Cardiac atrium fibroblast (primary cell): ENCODE measurements at places on chromosomes 12 and 14. TPM values are rescaled to one million over a fixed set of nuclear protein-coding genes. Genes with fewer than 3 reads are reported as not detected.

The DTX1 gene
- under 0.01 TPM in 1 of 2 replicates, not detected in the other for total RNA-seq

The TAS2R42 gene
- total RNA-seq, result not detected in 2 replicates

The HNF1A gene
- total RNA-seq, result 0.32 TPM in 1 of 2 replicates, not detected in the other

The LRRC23 gene
- 7.2 and 8.1 TPM in 2 replicates for total RNA-seq

The DIO2 gene
- 4.0 and 12.5 TPM in 2 replicates for total RNA-seq

The CSAD gene
- 7.4 and 11.8 TPM in 2 replicates for total RNA-seq

The TRHDE gene
- 0.90 TPM in 1 of 2 replicates, not detected in the other for total RNA-seq

The BAG5 gene
- 19.7 and 21.1 TPM in 2 replicates for total RNA-seq

The ANAPC7 gene
- total RNA-seq, result 21.5 and 32.1 TPM in 2 replicates

The GNPTAB gene
- total RNA-seq, result 8.8 and 9.9 TPM in 2 replicates

The ACRBP gene
- total RNA-seq, result 0.32 TPM in 1 of 2 replicates, not detected in the other

The RTL1 gene
- not detected in 2 replicates for total RNA-seq

The PIK3C2G gene
- not detected in 2 replicates for total RNA-seq

The ARL6IP4 gene
- total RNA-seq, result 194 and 231 TPM in 2 replicates

The KRT77 gene
- total RNA-seq, result not detected in 2 replicates

The DBX2 gene
- not detected in 2 replicates for total RNA-seq

The ATF7IP gene
- 13.7 and 15.4 TPM in 2 replicates for total RNA-seq

The KRT78 gene
- total RNA-seq, result not detected in 2 replicates

The ALKBH1 gene
- 6.2 and 7.0 TPM in 2 replicates for total RNA-seq

The SMAGP gene
- 9.9 and 24.7 TPM in 2 replicates for total RNA-seq

The CACNA1C gene
- under 0.01 and 0.16 TPM in 2 replicates for total RNA-seq

The FAM181A gene
- total RNA-seq, result not detected in 2 replicates

The SPTB gene
- not detected in 2 replicates for total RNA-seq

The SMCO2 gene
- total RNA-seq, result not detected in 2 replicates

The CLEC4D gene
- total RNA-seq, result not detected in 2 replicates

The CPNE6 gene
- not detected in 2 replicates for total RNA-seq

The TRPV4 gene
- total RNA-seq, result 0.65 and 1.1 TPM in 2 replicates
